Lung microvascular endothelial cell (primary cell): ENCODE measurements at places on chromosomes 5 and 9. TPM values are rescaled to one million over a fixed set of nuclear protein-coding genes. Genes with fewer than 3 reads are reported as not detected.

- no peak for DNase-seq
Observed at GRCh38 chr9:120361551-120361950, 218.4 kb downstream of the CDK5RAP2 start.

Gene TMC1
- total RNA-seq = 0.20 and 0.22 TPM in 2 replicates

GRCh38 chr5:143569722-143570567, 166.5 kb upstream of the NR3C1 start:
- no peak for DNase-seq

DNA sequence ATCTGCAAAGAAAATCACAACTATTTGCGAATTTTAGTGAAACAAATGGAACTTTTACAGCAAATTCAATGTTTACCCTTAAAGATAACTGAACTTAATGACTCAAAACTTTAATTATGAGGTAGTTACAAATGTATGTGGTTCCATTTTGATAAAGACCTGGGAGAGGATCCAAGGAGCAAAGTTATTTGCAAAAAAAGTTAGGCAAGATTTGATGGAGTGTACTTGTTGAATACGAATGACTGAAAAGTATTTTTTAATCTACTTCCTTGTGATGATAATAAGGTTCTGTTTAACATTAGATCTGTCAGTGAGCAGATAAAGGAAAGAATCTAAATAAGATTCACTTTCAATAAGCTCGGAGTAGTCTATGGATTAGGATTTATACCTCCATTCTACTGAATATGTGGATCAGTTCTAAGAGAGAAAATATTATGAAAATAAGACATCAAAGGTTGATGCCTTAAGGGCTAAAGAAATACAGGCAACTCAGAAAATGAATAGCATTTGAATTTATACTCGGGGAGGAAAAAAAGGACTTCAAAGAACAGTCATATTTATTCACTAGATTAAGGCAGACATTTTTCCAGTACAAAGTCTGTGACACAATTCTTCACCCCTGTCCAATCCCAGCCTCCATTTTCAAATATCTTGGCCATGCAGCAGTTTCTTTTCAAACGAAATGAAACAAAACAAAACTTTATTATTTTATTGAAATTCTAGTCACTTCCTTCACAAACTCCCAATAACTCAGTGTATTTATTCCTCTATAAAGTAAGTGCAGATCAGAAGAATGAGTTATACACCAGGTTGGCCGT, 199.8 kb downstream of the PDE4D start:
- no peak for DNase-seq

DNA sequence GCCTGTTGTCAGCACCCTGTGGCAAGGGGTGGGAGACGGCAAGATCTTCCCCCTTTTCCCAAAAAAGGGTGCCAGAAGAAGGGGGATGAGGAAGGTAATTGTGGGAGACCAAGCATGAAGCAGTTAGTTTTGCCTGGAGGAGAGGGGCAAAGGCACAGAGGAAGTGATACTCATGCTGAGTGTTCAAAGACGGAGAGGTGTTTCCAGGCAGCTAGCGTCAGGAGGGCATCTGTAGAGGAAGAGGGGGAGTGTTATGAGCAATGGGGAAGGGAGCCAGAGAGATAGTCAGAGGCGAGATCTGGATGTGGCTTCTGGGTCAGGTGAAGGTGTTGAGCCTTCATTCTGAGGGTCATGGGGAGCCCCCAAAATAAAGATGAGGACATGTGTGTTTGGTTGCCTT, 26.9 kb upstream of the ADAM19 start:
- peak; percentile 69 for DNase-seq

Gene DNM1
- total RNA-seq = 0.40 and 0.44 TPM in 2 replicates

DNA sequence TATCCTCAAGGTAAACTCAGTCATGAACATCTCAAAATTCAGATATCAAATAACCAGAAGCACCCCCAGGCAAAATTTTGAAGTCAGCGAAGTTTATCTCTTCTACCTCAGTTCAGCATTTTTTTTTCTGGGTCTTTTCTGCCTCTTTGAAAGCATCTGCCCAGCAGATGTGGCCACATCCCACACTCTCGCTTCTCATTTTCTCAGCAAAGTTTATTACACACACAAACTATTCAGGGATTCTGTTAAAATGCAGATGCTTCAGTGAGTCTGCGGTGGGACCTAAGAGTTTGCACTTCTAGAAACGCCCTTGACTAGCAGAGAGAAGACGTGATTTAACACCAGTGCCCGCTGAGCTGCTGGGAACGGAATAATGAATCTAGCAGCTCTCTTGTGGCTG, 19.3 kb downstream of the RASEF start:
- DNase-seq = no peak

GRCh38 chr5:68348447-68349222, 133.1 kb downstream of the PIK3R1 start:
- DNase-seq = no peak
